ENCODE measurements at places on chromosomes 5 and 9.
A peak's percentile ranks its signal among the peaks of the same experiment; 100 is the strongest.

GRCh38 chr5:179301796-179302195 lies 43.5 kb downstream of the ADAMTS2 start:
- no peak for DNase-seq

- no peak for DNase-seq
These were observed 82.2 kb downstream of the SMIM23 start for GRCh38 chr5:171867786-171868185.

DNA sequence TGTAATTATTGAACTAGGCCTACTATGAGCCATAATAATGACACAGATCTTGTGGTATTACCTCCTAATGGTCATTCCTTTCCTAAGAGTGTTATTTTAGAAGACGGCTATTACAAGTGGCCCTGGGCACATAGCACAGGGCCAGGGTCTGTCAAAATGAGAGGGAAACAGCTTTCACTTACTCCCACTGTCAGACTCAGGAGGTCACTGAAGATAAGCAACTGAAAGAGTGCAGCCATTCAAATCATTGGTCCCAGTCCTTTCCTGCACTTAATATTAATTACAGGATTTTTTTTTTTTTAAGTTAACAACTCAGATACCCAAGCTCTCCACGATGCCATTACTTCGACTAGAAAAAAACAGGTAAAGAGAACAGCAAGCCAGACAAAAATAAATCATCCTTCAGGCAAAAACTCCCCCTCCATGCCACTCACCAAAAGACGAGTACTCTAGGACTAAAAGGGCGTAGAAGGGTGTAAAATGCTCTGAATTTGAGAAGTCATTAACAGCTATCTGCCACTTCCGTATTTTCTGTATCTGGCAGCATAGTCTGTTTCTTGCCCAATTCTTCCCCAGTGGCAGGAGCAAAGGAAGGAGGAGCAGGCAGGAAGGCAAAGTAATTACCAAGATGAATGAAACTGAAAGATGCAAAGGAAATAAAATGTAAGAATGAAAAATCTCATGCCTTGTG lies 87.4 kb downstream of the ZNF608 start:
- no peak for DNase-seq

- no peak for DNase-seq
These were observed 291.1 kb upstream of the TLE4 start for GRCh38 chr9:79280691-79281090.

GRCh38 chr5:36236801-36237200 lies 4.9 kb downstream of the NADK2 start:
- no peak for DNase-seq

DNA sequence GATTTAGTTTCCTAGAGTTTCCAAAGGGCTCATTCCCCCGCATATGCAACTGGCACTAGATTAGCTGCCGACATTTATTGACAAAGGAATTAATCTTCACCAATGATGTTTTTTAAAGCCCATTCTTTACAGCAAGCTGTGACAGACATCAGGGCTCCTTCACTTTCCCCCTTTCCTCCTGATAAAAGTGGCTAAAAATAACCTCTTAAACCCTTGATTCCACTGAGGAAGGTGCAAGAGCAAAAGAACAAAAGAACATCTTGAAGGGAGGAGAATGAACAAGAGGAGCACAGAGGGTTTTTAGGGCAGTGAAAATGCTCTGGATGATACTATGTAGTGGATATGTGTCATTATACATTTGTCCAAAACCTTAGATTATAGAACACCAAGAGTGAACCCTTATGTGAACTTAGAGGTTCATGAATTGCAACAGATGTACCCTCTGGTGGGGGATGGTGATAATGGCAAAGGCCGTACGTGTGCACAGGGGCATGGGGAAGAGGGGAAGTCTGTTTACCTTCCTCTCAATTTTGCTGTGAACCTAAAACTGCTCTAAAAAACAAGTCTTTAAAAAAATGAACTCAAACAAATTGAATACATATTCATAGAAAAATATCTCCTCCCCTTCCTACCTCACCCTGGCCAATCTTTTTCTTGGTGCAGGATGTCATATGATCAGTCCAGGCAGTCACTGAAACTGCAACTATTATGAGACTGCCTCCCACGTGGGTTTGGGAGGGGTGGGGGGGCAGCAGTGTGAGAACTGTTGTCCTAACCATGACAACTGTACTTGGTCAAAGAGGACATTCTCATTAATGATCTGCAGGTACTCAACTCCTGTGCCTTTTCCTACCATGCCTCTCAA lies 83.0 kb downstream of the MARCHF3 start:
- DNase-seq = no peak

- DNase-seq = no peak
These were observed 5.5 kb upstream of the SCGB3A1 start for GRCh38 chr5:180596668-180597231.

GRCh38 chr5:134289509-134290113 lies 63.7 kb upstream of the PPP2CA start:
- no peak for DNase-seq

- no peak for DNase-seq
These were observed 8.5 kb downstream of the AFAP1L1 start for GRCh38 chr5:149280124-149280523.

DNA sequence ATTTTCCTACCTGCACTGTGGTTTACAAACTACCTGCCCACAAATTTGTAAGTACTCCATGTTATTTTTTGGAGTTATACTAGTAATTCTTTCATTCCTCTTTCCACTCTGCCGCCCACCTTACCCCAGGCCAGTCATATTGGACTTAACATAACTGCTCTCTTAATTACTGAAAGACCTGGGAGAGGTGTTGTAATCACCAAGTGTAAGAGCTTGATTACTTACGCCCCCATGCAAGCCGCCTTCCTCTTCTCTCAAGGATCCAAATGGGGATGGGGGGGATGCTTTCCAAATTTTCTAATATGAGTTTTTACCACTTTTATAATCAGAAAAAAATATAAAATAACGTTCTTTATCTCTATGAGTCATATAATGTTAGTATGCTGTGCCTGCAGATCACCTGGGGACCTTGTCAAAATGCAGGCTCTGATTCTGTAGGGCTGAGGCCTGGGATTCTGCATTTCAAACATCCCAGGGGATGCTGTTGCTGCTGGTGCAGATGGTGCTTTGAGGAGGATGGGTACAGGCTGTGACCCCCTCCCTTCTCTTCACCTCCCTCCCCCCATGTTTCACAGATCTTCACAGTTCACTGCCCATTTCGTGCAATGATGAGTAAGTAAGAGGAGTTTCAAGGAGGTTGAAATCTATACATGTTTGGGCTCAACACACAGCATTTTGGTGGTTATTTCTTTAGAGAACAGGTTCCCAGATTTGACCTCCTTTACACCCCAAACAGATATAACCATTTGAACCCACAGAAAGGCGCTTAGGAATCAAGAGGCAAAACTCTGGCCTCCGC lies 87.3 kb downstream of the SEC61B start:
- DNase-seq = no peak

DNA sequence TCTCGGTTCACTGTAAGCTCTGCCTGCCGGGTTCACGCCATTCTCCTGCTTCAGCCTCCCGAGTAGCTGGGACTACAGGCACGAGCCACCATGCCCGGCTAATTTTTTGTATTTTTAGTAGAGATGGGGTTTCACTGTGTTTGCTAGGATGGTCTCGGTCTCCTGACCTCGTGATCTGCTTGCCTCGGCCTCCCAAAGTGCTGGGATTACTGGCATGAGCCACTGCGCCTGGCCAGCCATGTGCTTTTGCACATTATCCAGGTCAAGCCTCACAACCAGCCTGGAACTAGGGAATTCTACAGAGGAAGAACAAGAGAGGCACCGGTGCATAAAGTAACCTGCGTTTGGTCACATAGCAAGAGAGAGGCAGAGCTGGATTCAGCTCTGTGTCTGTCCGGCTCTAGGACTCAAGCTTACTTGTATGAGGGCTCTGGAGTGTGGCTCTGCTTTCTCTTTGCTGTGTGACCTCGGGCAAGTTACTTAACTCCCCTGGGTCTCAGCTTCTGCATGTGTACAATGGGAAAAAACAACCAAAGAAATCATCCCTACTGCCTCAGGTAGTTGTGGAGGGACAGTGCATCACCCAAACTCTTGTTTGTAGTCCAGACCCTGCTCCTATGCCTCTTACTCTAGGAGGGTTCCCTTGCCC lies 6.3 kb downstream of the FGF18 start:
- no peak for DNase-seq

DNA sequence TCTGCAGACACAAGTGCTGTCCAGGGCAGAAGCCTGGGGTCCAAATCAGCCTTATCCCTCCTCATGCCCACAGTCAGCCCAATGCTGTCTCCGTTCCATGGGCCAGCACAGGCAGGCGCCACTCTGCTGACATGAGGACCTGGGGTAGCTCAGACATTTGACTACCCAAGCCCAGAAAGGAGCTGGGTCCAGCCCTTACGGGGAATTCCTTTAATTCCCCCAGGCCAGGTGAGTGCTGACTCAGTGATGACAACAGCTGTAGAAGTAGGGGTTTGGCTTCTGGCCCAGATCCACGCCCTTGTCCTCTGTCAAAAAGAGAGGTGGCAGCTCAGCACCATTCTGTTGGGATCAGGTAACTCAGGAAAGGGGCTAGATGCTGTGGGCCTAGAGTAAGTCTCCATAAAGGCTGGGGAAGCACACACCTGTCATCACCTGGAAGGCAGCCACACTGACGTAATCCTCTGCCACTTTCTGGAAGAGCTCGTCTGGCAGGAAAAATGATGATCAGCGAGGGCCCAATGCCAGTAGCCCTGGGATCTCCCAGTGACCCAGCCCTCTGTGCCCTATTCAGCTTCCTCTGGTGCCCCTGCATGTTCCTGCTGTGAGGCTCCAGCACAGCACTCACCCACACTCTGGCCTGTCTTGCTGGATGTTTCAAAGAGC lies 1.9 kb downstream of the RAB24 start:
- no peak for DNase-seq

- DNase-seq = no peak
These were observed 237.7 kb upstream of the RASA1 start for GRCh38 chr5:87029951-87030350.

DNA sequence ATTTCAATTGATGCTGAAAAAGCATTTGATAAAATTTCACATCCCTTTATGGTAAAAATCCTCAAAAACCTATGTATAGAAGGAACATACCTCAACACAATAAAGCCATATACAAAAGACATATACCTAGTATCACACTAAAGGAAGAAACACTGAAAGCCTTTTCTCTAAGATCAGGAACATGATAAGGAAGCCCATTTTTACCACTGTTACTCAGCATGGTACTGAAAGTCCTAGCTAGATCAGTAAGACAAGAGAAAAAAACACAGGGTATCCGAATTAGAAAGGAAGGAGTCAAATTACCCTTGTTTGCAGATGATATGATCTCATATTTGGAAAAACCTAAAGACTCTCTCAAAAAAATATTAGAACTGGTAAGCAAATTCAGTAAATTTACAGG lies 350.2 kb upstream of the PDE4D start:
- DNase-seq = no peak

GRCh38 chr5:36881807-36882206 lies 5.2 kb downstream of the NIPBL start:
- no peak for DNase-seq

DNA sequence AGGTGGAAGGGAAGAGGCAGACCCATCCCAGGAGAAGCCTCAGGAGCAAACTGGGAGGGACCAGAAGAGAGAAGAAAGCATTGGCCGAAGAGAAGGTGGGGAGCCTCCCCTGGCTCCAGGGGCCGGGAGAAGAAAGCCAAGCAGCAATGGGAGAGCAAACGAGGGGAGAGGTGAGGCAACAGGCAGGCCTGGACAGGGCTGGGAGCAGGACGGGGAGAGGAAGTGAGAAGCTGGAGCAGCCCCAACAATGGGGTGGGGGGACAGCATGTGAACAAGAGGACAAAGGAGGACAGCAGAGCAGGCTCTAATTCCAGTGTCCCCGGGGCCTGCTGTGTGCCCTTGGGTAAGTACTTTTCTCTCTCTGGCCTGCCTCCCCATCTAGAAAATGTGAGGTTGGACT lies 115.3 kb downstream of the PSD2 start:
- DNase-seq = no peak

DNA sequence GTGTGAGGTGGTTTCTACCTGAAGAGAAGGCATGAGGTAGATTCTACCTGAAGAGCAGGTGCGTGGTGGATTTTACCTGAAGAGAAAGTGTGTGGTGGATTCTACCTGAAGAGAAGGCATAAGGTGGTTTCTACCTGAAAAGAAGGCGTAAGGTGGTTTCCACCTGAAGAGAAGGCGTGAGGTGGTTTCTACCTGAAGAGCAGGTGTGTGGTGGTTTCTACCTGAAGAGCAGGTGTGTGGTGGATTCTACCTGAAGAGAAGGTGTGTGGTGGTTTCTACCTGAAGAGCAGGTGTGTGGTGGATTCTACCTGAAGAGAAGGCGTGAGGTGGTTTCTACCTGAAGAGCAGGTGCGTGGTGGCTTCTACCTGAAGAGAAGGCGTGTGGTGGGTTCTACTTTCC lies 192.8 kb downstream of the MED10 start:
- DNase-seq = no peak

- no peak for DNase-seq
These were observed 20.2 kb downstream of the CENPH start for GRCh38 chr5:69209602-69210001.

GRCh38 chr5:12125895-12126294 lies 221.6 kb upstream of the CTNND2 start:
- no peak for DNase-seq

- no peak for DNase-seq
These were observed 66.4 kb downstream of the NFIB start for GRCh38 chr9:14247577-14247976.

DNA sequence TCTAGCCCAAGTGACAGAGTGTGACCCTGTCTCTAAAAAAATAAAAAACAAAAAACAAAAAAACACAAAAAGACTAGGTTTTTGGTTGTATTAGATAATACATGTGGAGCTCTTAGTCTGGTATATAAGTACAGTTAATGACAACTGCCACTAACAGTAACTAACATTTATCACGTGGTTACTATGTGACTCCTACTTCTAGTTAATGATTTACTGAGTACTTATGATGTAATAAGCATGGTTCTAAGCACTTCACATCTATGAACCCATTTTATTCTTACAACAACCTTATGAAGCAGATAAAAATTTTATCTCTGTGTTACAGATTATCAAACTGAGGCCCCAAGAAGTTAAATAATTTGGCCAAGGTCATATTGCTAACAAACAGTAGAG lies 6.1 kb upstream of the TMEFF1 start:
- no peak for DNase-seq

GRCh38 chr5:142655339-142656267 lies 30.3 kb downstream of the FGF1 start:
- peak; percentile 53 for DNase-seq

GRCh38 chr9:21404146-21404545 lies 4.8 kb upstream of the IFNA8 start:
- DNase-seq = no peak

- DNase-seq = no peak
These were observed 80.8 kb downstream of the ZNF618 start for GRCh38 chr9:113956901-113957300.

DNA sequence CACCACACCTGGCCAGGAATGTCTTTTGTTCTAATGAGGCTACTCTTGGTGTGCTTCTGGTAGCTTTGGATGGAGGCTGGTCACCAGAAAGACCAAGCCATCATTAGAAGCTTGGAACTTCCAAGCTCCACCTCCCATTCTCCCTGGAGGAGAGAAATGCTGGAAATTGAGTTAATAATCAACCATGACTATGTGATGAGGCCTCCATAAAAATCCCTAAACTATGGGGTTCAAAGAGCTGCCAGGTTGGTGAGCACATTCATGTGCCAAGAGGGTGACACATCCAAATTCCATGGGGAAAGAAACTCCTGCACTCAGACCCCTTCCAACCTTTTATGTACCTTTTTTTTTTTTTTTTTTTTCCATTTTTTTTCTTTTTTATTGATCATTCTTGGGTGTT lies 105.5 kb upstream of the SPATA31C2 start:
- DNase-seq = no peak

Measured in central memory CD8-positive, alpha-beta T cell (primary cell).